Coronary artery (tissue), 2 donors: ENCODE measurements at places on chromosomes 7 and 10.

DNA sequence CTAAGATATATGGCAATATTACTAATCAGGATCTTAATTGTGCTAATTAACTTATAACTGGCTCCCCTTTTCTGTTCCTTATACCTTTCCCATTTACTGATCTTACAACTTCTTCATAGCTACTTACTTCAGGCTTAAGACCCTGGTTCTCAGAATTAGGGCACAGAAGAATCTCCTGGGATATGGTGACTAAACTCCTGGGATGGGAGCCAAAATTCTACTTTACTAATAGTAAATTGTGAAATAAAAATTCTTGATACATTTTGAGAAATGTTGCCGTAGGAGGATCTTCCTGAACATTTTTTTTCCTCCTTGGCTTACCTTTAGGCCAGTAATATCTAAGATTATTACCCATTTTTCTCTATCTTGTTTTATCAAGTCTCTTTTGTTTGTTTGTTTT, 309.5 kb downstream of the ATRNL1 start:
- no peak for DNase-seq

GRCh38 chr7:27424749-27425148, 182.1 kb downstream of the EVX1 start:
- no peak for DNase-seq

DNA sequence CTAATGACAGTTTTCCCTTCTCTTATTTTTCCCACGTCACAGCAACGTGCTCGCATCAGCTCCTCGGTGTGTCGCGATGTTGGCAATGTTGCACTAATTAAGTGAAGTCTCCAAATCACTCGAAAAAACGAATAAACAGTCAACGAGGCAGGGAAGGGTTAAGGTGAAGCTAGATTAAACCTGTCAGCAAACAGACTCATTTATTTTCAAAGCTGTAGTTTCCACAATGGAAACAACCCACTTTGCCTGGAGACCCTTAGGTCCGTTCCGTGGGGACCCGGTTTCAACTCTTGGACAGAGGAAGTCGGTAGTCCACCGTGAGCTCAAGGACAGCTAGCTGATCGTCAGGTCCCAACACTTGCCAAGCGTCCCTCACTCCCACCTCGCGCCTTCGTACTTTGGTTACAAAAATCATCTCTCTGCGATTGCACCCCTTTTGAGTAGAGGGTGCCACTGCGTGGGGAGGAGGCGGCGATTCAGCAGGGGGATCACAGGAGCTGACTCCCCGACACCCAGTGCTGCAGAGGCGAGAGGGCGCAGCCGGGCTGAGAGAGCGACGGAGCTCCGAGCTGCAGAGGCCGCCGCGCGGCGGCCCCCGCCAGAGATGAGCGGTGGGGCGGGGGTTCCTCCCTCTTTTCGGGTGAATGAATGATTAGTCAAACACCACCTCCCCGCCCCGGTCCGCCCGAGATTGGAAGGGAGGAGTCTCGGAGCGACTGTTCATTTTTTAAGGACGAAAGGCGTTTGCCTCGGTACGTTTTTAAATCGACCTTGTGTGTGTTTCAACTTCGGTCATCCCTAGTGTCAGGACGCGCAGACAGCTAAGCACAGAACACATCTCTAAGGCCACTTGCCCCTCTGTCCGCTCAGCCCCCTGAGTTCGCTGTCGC, 1.3 kb upstream of the BMPER start:
- DNase-seq = peak; percentile 74

DNA sequence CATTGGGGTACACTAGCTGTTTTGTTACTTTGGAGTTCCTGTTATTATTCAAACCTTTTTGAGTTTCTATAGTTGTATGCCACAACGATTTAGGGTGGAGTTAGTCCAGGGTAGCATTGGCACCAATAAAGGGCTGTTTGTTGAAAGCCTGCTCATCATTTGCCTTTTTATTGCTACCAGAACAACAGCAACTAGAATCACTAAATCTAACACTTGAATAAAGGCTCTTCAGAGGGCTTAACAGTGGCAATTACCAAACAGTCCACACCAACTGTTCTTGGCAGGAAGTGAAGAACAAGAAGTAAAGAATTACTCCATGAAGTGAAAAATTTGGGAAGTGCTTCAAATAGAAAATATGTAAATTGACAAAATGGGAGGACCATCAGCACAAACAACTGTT, 621.4 kb downstream of the PHTF2 start:
- no peak for DNase-seq

DNA sequence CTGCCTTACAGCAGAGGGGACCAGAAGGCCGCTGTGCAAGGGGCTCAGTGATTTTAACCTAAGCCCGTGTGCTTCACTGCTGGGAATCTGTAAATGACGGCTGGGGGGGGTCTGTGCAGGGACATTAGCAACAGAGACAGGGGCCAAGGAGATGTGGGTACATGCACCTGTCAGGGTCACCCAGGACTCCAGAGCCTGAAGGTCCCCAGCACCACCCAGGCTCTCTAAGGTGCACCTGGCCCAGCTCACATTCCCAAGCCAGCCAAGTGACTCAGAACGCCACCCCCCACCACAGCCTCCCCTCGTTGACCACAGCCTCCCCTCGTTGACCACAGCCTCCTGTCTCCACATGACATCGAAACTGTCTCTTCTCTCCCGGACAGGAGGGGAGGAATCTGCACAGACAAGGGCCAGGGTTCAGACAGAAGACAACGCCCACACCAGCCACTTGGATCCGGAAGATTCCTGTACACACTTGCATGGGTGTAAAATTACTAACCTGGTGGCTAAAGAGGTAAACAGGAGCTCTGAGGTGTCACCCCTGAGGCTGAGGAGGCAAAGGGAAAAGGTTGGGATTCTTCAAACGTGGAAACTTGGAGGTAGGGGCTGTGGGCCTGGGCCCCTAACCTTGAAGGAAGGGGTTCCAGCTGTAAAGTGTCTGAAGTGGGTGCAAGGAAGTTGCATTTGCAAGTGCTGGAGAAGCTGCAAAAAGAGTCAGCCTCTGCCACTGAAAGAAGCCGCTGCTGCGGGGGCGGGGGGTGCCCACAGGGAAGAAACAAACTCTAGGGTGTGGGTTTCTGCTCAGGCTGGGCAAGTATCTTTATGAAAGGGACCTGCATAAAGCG, 27.0 kb downstream of the CALML3 start:
- no peak for DNase-seq

DNA sequence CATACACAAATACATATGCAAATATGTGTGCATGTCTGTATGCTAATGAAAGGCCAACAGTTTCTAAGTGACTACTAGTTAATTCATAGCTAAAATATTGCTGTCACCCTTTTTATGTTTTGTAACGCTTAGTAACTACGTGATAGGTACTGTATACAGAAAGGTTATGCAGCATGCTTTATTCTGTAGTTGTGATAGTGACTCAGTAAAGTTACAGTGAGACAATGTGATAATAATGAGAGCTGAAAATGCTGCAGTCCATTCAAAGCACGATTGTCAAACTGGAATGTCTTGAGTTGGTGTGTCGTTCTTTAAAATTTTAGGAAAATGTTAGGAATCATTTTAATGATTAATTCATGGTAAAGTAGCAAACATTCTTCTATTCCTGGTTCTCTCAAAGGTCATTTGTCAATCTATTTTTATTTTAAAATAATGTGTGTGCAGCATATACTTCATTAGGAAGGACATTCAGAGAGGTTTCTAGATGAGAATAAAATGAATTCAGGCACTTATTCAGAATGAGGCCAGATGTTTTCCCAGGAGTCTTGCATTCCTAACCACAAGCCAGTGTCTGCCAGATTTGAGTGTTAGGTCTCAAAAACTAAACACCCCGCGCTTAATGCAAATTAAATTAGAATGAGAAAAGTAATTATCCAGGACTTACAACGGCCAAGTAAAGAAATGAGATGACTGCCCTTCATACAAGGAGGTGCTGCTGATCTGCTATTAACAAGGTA, 408.8 kb upstream of the FZD8 start:
- DNase-seq = no peak

DNA sequence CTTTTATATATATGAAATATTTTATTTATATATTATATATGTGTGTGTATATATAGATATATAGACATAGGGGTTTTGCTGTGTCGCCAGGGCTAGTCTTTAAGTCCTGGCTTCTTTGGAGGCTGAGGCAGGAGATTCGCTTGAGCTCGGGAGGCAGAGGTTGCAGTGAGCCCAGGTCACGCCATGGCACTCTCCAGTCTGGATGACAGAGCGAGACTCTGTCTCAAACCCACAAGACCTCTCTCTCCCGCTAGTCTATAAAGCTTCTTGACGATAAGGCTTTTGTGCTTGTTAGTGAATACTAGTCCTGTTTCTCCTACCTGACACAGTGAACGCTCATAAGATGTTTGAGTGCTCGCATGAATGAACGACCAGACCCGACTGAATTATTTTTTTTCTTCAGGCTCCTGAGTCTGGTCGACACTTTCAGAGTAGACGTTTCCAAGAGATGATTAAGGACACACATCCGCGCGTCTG, 577 bp upstream of the DDX21 start:
- DNase-seq = no peak

DNA sequence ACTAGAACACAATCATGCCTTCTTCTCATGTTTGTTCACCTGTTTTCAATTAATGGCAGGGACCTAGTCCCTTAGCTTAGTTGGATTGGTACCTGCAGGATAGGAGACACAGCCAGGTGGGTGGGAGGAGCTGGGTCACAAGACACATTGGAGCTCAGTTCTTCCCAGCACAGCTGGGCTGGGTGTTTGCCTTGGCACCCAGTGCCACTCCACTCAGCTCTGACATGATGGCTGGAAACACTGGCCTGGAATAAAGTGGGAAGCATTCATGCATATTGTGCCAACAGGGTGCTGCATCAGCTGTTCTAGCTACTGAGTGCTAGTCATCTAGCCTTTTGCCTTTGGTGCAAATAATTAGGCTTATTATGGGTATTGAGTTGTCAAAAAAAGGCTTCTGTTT, 226.1 kb downstream of the PTEN start:
- DNase-seq = no peak
